Ascending aorta (tissue), 2 donors: ENCODE measurements at places on chromosomes 13 and 19.

- no peak for DNase-seq
- H3K27ac ChIP-seq, result no peak overlapping the region
- no peaks in the 10 kb centered on the region for H3K4me1 ChIP-seq
- no peaks in the 10 kb centered on the region for H3K27me3 ChIP-seq
- no peak overlapping the region for H3K4me3 ChIP-seq
Observed at GRCh38 chr13:51444922-51445321, 7.9 kb downstream of the INTS6 start.

DNA sequence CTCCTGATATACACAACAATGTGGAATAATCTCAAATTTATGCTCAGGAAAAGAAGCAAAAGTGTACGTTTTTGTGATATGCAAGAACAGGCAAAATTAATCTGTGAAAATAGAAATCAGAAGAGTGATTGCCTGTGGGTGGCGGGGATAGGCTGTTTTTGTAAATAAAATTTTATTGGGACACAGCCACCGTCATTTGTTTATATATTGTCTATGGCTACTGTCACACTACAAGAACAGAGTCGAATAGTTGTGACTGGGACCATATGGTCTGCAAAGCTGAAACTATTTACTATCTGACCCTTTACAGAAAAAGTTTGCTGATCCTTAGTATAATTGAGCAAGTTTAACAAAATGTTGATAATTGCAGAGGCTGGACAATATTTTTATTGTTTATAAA, 269.5 kb upstream of the HTR2A start:
- H3K27ac ChIP-seq, result no peak overlapping the region
- H3K4me3 ChIP-seq, result no peak overlapping the region
- H3K27me3 ChIP-seq, result no peaks in the 10 kb centered on the region
- no peaks in the 10 kb centered on the region for H3K36me3 ChIP-seq
- H3K4me1 ChIP-seq, result no peaks in the 10 kb centered on the region
- no peak for DNase-seq

DNA sequence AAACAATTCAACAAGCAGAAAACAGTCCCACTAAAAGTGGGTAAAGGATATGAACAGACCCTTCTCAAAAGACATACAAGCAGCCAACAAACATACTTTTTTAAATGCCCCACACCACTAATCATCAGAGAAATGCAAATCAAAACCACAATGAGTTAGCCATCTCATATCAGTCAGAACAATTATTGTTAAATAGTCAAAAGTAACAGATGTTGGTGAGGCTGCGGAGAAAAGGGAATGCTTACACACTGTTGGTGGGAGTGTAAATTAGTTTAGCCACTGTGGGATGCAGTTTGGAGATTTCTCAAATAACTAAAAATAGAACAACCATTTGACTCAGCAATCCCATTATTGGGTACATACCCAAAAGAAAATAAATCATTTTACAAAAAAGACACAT, 8.7 kb downstream of the ZNF529 start:
- no peak for DNase-seq
- H3K27me3 ChIP-seq, result no peaks in the 10 kb centered on the region
- H3K4me1 ChIP-seq, result no peaks in the 10 kb centered on the region
- H3K4me3 ChIP-seq, result no peak overlapping the region
- peaks cover 89% of the 10 kb centered on the region for H3K36me3 ChIP-seq

- H3K4me1 ChIP-seq, result no peaks in the 10 kb centered on the region
- H3K27me3 ChIP-seq, result no peaks in the 10 kb centered on the region
- H3K36me3 ChIP-seq, result no peaks in the 10 kb centered on the region
- no peak for DNase-seq
- H3K27ac ChIP-seq, result no peak within 1 kb of the TSS
Observed at GRCh38 chr19:46147791-46148288, at the start of gene IGFL2. IGFL2 (plus strand) TSS chr19:46148238; CDS start chr19:46148279, 41 bp downstream.

DNA sequence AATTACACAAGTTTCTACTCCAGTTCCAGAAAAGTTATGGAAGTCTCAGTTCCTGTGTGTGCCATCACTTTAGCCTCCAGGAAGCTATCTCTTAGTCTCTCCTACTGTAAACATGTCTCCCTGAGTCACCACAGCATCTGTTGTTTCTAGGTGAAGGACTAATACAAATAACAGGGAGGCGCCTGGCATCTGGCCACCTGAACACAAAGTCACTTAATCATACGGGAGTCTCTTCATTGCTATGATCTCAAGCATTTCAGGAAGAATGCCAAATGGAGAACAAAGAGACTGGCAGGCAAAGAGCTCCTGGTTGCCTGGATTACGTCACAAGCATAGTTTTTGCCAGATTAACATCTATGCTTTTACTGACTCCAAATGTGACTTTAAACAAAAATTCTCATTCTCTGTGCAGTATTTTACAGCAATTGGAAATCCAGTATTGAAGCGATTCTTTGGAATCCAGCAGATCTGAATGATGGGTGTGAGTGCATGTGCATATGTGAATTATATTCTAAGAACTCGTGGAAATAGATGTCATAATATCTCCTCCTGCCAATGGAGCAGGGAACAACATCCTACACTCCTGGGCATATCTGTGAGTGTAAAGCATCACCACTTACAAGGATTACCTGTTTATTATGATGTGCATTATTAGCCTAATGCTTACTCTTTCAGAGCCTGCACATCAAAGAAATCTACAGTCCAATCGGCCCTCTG, 572.8 kb downstream of the PCDH9 start:
- H3K4me3 ChIP-seq, result no peak overlapping the region
- H3K27me3 ChIP-seq, result no peaks in the 10 kb centered on the region
- no peaks in the 10 kb centered on the region for H3K4me1 ChIP-seq
- no peaks in the 10 kb centered on the region for H3K36me3 ChIP-seq
